Stimulated activated CD4-positive, alpha-beta T cell treated with anti-CD3 and anti-CD28 coated beads, Interleukin-15, amount 100 ng/mL, for 48 hours (primary cell): ENCODE measurements at places on chromosomes 5 and 9.
A peak's percentile ranks its signal among the peaks of the same experiment; 100 is the strongest.

GRCh38 chr5:67291671-67292070 lies 95.1 kb upstream of the CD180 start:
- no peak for DNase-seq

GRCh38 chr5:76926329-76927105 lies 26.3 kb upstream of the CRHBP start:
- DNase-seq, result no peak

DNA sequence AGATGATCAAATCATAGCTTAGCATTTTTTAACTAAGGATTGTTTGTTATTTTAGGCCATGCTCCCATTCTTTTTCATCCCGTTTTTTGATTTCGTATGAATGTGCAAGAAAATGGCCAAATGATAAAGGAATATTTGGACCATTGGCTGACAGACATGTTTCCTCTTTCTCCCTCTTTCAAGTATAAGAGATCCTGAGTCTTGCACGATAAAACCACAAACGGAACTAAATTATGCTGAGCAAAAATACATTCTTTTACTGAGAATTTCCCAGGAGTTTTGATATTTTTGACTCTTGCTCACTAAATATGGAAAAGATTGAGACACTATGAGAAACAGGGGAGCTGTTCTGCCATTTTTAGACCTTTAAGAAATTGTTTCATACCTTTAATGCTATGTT lies 90.4 kb upstream of the KLF9 start:
- no peak for DNase-seq

- DNase-seq, result no peak
These were observed 274.3 kb downstream of the HTR1A start for GRCh38 chr5:63687854-63688516.

DNA sequence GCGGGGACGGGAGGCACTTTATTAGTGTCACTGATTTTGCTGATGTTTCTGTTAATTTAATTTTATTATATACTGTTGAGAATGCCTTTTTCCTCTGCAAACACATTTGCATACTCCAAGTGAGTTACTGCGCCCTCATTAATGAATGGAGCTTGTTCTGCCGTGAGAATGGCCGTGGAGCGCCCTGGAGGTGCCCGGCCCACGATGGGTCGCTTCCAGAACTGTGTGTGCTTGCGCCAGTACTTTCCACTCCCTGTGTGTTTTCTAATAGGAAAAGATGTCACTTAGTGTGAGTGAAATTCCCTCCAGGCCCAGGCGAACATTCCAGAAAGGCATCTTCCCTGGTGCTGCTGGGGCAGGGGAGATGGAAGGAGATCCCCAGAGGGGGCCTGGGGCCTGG lies 30.1 kb downstream of the NDUFS6 start:
- DNase-seq, result no peak

GRCh38 chr5:58459146-58460001 lies 512 bp downstream of the PLK2 start:
- DNase-seq, result peak; percentile 1

GRCh38 chr9:7258688-7259396 lies 501.1 kb downstream of the KDM4C start:
- DNase-seq, result no peak

DNA sequence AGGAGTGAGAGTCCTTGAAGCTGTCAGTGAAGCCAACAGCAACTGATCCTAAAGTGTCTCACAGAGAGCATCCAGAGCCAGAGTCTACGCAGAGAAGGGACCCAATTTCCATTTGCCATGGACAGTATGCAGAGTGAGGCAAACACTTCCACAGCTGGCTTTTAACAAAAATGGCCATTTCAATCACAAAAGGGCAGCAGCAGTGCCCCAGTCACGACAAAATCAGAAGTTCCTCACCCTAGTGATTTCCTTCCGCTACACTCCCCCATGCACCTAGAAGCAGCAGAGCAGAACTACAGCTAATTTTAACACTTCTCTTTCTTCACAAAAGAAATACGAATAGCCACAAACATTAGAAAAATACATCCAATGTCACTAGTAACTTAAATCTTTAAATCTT lies 27.9 kb downstream of the FBXW11 start:
- DNase-seq, result no peak

DNA sequence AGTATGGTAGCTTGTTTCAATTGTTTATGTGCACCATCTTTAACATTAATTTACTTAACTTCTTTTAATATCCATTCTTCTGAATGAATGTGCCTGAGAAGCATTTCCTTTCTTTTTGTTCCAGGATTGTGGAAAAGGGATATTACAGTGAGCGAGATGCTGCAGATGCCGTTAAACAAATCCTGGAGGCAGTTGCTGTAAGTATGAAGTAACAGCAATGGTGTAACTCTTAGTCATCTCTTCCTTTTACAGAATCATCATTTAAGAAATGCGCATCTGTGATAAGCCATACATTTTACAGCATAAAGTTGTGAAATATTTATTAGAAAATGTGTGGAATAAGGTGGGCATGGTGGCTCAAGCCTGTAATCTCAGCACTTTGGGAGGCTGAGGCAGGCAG lies 117.7 kb downstream of the STARD4 start:
- DNase-seq, result no peak

DNA sequence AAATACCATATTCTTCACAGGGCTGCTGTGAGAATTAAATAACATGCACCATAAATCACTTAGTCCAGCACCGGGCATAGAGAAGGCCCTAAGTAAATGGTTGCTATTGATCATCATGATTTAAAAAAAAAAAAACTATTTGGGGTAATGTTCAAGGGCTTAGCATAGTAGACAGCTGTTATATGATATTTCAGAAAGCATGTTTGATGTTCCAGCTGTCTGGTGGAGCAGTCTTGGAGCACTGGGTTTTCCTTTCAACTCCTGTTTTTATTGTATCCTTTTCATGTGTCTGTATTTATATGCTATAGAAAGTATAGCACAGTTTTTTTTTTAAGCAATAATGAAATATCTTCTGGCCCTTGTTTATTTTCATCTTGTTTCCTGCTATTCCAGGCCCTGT lies 28.0 kb upstream of the TOMM5 start:
- DNase-seq, result no peak

GRCh38 chr5:31939151-31939550 lies 235.0 kb downstream of the GOLPH3 start:
- DNase-seq, result no peak

GRCh38 chr9:95793924-95794828 lies 81.3 kb upstream of the ERCC6L2 start:
- no peak for DNase-seq

DNA sequence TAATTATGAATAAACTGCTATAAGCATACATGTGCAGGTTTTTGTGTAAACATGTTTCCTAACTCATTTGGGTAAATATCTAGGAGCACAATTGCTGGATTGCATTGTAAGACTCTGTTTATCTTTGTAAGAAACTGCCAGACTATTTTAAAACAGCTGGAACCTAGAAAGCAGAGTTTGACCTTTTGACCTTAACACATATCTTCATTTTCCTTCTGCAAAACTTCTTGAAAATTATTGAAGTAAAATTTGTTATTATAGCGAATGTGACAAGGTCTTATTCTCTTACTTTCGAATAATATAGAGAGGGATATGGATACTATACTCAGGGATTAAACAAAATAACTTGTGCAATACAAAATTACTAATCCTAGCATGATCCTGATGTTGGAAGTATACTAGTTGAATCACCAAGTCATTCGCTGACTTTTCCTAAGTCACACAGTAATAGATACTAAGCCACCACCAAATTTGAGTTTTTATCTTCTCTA lies 3.2 kb upstream of the ANXA1 start:
- no peak for DNase-seq

- DNase-seq, result no peak
These were observed 27.6 kb downstream of the TRAF2 start for GRCh38 chr9:136913701-136914438.

DNA sequence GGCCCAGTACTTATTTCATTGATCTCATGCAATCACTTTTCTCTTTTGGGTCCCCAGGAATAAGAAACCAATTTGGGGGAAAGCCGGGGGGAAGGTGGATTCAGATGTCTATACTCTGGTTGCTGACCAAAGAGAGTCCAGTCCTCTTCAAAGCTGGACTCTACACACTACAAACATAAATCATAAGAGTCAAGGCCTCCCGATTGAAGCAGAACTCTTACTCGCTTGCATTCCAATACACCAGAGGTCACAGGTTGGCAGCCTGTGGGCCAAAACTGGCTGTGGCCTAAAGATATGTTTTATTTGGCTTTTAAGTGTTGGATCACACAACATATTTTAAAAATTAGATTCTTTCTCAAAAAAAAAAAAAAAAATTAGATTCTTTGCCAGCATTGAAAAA lies 311.4 kb upstream of the MSX2 start:
- no peak for DNase-seq

DNA sequence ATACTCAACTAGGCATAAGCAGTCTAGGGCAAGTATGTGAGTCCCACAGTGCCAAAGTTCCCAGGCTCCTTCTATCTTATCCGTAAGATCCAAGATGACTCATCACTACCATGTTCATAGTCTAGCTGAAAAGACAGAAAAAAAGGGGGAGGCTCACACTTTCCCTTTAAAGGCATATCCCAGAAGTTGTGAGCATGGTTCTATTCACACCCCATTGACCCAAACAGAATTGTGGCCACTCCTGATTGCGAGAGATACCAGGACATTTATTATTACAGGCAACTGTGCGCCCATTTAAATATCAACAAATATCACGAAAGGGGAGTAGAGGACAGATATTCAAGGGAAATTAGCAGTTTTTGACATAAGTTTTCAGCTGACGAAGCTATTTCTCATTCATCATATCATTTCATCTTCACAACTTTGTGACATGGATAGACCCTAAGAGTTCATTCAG lies 8.1 kb upstream of the PFDN1 start:
- DNase-seq, result no peak

DNA sequence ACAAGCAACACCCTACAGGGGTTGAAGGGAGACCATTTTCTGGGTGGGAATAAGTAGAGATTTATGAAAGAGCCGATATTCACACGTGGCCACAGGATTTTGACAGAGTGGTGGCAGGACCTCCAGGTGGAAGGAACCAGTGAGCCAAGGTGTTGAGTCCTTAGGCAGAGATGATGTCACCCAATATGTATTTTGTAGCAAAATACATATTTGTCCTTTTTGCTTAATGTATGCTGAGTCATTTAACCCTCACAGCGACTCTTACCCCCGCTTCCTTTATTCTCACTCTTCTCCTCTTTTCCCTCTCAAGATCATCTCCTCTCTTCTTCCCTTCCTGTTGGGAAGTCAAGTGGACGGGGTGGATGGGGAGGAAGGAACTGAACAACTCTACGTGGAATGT lies 215.7 kb upstream of the S1PR3 start:
- DNase-seq, result no peak

DNA sequence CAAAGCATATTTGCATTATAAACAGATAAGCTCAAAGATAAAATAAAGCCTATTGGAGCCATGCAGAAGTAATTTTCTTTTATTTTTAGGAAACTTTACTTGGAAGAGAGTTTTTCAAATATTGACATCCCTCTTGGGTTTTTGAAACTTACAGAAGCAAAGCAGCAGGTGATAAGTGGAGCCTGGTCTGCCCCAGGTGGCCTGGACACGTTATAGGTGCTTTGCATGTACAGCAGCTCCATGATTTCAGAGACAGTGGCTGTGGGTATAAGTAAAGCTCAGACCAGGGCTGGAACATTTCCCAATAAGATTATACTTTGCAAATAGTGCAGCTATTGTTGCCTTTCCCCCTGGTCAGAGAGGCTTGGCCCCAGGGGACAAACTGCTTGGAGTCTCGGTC lies 51.5 kb downstream of the CCDC192 start:
- DNase-seq, result no peak

DNA sequence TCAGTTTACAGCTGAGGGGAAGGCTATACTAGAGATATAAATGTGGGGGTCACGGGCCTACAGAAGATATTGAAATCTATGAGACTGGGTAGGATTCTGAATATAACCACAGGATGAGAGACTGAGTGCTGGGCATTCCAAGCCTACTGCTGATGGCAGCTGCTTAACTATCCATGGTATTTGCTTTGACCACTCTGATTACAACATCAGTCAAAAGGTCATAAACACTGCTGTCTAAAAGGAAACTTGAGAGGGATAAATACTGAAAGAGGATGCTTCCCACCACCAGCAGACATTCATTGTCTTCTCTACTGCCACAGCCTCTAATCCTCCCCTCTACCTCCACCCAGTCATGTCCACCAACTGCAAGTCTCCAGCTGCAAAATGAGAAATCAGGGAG lies 3.8 kb downstream of the ZNF622 start:
- DNase-seq, result no peak

GRCh38 chr9:37745970-37746369 lies 7.6 kb upstream of the TRMT10B start:
- no peak for DNase-seq

DNA sequence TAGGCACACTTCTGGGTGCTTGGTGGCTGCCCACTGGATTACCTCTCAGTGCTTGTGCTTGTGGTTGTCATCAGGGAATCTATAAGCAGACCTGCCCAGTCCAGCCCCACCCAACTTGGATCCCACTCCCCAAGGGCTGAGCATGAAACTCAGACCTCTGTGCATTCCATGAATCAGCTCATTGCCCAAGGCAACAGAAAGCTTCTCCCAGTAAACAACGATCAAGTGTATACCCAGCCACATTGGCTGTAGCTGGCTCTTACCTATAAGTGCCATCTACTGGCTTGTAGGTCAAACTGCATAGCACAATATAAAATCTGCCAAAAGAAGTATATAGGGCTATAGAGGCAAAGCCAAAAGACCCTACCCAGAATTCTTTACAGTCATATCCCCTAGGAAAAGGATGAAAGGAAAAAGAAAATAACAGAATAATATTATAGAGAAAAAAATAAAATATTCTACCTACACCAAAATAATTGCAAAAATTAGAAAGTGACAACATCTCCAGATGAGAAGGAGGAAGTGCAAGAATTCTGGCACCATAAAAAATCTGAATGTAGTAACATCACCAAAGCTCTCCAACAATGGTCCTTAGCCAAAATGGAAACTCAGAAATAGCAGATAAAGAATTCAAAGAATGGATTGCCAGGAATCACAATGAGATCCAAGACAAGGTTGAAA lies 321.0 kb upstream of the TRPC7 start:
- no peak for DNase-seq

- no peak for DNase-seq
These were observed 16.5 kb upstream of the AHRR start for GRCh38 chr5:305050-305449.

DNA sequence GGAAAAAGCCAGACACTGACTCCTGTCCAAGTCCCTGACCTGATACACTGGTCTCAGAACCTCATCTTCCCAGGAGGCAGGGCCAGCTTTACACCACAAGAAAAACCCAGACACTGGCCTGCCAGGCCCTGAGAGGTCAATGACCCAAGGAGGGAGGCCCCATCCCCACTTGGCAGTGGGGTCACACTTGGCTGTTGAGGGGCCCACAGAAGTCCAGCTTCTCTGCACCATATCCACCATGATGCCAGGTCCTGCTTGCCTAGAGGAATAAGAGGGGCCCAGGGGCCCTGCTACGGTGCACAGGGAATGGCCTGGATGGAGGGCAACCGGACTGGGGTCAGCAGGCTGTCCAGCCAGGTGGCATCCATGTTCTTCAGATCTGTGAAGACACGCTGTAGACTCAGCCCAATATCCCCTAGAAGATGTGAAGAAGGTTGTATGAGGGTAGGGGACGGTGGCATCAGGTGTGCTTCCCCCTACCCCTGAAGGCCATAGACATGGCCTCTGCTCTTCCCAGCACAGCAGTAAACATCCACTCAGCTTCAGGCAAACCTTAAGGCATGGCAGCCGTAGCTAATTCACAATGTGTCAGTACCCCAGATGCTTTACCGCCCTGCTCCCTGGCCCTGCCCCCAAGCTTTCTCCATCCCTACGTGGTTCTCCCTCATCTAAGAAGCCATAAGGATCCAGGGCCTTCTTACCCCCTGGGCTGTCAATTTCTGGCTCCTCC lies 6.7 kb downstream of the IRF1 start:
- DNase-seq, result no peak
